Stimulated activated CD8-positive, alpha-beta memory T cell treated with anti-CD3 and anti-CD28 coated beads, Interleukin-4, amount 100 ng/mL, for 1 hour (primary cell): ENCODE measurements at places on chromosomes 12 and 14.
A peak's percentile ranks its signal among the peaks of the same experiment; 100 is the strongest.

GRCh38 chr12:121806546-121807423 is 3.0 kb downstream of the SETD1B start:
- DNase-seq = no peak

DNA sequence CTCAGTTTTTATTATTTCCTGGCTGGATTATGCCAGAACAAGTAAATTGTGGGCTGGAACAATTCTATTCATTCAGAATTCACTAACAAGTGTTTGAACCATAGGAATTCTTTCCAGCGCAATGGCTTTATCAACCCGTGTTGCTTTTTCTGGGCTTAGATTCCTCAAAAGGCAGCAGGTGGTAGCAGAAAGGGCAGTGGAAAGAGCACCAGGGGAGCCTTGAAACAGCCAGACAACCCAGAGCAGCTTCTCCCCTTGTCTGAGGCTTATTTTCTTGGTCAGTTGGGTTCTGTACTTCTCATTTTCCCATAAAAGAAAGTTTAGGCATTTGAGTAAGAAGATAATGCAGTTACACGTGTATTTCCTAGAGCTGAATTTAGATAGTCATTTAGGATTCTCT is 130.7 kb downstream of the OTOGL start:
- no peak for DNase-seq

- no peak for DNase-seq
Observed at GRCh38 chr12:54279227-54279631, 693 bp downstream of the CBX5 start.

DNA sequence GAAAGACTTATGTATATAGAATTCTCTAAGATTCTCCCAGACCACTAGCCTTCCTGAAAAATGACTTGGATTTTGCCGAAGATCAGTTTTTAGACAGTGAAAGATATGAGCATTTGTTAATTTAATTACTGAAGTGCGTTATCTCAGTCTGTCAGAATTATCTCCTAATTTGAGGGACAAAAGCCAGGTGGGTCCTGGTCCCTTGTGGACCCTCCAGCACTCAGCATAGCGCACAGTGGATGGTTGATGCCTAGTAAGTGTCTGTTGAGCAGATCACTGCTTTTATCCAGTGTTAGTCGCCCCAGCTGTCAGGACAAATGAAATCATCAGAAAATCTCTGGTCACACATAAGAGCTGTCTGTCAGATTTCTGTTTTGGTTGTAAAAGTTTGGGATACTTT is 80.4 kb downstream of the EML1 start:
- no peak for DNase-seq

DNA sequence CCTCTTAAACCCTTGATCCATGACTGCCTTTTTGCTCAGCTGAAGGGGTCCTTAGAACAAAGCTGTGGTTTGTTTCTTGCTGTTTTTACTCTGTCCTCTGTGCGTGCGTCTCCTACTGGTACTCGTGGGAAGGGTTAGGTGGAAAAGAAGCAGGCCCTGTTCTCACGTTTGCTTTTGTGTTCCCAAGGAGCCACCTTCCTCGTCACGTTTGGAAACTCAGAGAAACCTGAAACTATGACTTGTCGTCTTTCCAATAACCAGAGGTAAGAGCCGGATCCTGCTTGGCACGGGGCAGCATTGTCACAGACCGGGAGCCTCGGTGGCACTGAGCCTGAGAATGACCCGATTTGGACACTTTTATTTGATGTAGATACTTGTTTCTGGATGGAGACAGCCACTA is 13.1 kb downstream of the ZFYVE21 start:
- DNase-seq = no peak

- no peak for DNase-seq
Observed at GRCh38 chr14:21543963-21544362, 17.8 kb upstream of the SALL2 start.

DNA sequence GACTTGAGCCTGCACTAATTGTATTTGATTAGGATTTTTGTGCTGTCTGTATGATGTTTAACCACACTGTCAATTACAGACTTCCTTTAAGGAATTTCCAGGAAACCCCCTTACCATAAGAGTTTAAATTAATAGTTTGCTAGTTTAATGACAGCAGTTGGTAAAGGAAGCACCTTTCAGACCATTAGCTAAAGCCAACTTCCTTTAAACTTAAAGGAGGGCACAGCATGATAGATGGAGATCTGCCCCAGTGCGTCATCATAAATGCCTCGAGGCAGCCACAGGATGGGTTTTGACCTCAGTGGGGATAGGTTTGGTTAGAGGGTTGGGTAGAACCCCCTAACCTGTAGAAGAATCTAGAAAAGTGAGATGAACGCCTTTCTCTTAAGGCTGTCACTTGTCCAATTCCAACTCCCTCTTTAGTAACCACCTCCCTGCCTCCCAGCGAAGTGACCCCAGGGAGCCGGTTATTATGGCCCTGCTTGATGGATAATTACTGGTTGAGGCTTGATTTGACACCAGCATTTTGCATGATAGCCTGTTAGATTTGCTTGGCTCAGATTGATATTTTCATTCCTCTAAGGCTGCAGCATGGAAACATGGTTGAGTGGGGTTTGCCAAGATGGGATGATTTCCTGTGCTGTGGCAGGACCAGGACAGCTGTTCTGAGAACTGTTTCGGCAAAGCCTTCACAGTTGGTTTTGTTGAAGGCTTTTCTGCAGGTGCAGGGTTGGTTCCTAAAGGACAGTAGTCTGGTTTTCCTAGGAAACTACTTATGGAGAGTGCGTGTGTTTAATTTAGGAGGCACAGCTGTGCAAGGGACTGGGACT is 62.7 kb downstream of the CHST11 start:
- no peak for DNase-seq

- DNase-seq = no peak
Observed at GRCh38 chr12:109910969-109911348, 10.9 kb downstream of the TCHP start.

- DNase-seq = no peak
Observed at GRCh38 chr12:122841544-122842321, 6.5 kb downstream of the HIP1R start.

GRCh38 chr12:47022296-47022695 is 57.1 kb upstream of the PCED1B start:
- no peak for DNase-seq

GRCh38 chr12:50039151-50039835 is 14.0 kb upstream of the RACGAP1 start:
- DNase-seq = peak; percentile 77

DNA sequence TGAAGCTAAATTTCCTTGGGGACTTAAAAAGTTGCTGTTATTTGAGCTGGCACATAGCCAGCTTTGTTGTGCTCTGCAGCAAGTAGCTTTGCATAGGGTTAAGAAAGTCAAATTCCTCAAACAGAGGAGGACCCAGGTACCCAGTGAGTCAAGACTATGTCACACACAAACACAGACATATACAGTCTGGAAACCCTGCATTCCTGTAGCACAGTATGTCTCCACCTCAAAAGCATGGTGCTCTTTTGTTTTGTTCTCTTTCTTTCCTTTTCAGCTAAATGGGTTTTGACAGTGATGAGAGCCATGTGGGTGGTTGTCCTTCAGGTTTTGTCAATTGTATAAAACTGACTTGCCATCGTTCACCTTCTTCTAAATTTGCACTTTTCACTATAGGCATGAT is 179.6 kb upstream of the DIO2 start:
- no peak for DNase-seq

- DNase-seq = peak; percentile 29
Observed at GRCh38 chr12:124456652-124457152, 110.7 kb downstream of the NCOR2 start.

DNA sequence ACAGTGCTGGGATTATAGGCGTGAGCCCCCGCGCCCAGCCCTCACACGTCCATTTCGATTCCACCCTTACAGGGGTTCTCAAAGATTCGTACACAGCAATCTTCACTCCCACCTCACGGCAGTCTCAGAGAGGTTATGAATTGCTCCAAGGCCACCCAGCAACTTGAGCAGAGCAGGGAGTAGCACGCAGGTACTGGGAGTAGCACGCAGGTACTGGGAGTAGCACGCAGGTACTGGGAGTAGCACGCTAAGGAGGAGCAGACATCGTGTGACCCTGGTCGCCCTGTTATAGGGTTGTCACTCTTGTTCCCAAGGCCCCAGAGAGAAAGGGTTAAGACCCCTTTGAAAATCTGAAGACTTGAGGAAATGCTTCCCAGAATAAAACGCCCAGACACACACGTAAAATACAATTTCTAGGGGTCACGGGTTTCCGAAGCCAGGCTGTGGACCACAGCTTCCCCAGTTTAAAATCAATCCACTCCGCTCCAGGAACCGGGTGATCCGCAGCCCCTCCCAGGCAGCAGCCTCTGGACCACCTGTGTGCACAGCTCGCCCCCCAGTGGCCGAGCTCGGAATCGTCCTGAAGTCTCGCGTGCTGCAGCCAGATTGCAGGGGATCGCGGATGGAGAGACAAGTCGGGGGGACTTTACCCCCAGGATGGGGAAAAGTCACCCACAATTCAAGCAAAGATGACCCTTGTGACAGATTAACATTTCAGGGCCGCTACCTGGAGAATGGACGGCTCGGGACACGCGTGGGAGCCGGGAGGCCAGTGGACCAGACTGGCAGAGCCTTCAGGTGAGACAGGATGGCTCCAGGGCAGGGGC is 92.0 kb downstream of the SCARB1 start:
- peak; percentile 69 for DNase-seq

DNA sequence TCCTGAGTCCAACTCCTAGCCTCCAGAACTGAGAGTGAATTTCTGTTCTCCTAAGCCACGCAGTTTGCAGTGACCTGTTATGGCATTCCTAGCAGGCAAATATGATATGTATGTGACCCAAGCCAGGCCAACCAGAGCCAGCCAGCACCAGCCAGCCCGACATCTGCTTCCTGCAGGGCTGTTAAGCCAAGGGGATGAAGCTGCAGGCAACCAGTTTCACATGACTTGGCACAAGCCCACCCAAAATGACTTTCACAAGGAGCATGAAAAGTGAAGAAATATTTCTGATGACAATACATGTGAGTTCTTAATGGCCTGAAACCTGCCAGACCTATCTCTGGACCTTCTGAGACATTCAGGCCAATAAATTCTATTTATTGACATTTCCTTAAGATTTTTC is 68.1 kb downstream of the ITPK1 start:
- DNase-seq = no peak

- no peak for DNase-seq
Observed at GRCh38 chr14:80607430-80608190, 333.9 kb downstream of the CEP128 start.

DNA sequence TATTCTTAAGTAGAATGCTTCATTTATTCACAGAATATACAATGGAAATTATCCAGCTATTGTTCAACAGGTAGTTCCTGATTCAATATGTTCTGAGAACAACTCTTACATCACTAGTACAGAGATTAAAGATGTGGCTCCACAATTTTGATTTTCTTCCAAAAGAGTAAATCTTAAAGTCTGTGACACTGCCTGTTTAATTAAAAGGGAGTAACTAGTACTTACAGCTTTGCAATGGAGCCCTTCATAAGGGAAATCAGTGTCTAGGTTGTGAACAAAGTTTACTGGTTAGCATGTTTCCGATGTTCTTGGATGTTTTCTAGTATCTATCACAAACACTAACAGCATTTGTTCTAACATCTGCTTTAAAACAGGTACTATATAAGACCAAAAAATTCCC is 30.8 kb downstream of the MIA2 start:
- no peak for DNase-seq

DNA sequence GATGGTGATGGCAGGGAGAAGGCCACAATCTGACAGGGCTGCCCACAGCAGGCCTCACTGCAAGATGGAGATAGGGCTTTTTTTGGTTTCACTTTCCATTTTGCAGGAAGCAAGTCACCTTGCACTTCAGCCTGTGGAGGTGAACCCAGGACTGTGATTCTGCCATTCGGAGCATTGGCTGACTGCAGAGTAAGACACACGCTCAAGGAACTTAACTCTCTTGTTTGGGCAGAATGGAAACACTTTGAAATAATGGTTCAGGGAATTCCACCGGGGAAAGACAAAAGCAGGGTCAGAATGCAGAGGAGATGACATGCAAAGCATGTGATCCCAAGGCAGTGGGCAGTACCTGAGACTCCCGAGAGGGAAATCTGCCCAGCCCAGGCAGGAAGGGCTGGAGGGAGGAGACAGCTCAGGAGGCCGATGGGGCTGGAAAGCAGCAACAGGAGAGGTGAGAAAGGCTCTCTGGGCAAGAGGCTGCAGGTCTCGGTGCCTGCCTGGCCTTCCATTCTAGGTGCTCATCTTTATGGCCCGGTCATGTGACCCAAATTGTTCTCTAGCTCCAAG is 58.7 kb upstream of the PRMT8 start:
- DNase-seq = no peak

GRCh38 chr12:117412465-117413188 is 51.2 kb upstream of the NOS1 start:
- no peak for DNase-seq

- DNase-seq = no peak
Observed at GRCh38 chr12:62916632-62917425, 18.1 kb downstream of the PPM1H start.

DNA sequence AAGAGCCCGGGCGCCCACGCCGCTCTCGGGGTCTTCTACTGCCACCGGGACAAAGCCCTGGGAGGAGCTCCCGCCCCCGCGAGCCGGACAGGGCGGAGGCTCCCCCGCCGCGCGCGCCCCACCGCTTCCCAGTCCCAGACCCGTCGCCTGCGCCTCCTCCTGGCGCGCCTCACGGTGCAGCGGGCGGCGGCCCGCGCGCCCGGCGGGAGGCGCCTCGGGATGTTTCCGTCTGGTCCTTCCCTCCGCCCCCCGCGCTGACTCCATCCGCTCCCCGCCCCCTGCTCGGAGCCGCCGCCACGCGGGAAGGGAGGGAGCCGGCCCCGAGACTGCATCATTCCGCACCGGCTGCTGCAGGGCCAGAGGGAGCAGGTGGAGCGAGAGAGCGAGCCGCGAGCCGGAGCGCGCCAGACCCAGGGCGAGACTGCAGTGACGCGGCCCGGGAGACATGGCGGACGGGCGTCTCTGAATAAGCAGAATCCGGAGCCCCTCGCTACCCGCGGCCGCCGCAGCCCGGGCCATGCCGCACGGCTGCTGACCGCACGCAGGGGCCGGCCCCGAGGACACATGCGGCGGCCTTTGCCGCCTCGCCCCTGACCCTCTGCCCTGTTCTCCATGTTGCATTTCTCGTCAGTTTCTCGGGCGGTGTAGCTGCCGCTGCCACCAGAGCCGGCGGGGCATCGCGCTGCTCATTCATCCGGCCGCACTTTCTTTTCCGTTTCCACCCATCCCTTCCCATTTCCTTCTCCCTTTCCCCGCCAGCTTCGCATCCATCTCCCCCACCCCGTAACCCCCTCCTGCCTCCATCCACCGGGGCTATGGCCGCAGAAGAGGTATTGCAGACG is at the start of gene BICD1:
TSS of gene BICD1 (plus strand) at position 331 of the 842 bp plus-strand sequence. CDS start at position 816, 485 bp downstream.
- DNase-seq = peak; percentile 33
